Activated CD4-positive, alpha-beta T cell treated with anti-CD3 and anti-CD28 coated beads for 36 hours (primary cell): ENCODE measurements at places on chromosomes 5 and 9. TPM values are rescaled to one million over a fixed set of nuclear protein-coding genes. Genes with fewer than 3 reads are reported as not detected.

- no peak for DNase-seq
Observed at GRCh38 chr5:65483546-65484346, 2.0 kb upstream of the ADAMTS6 start.

- no peak for DNase-seq
Observed at GRCh38 chr5:36300191-36300926, 1.3 kb downstream of the RANBP3L start.

GRCh38 chr5:103561685-103562452 lies 720 bp downstream of the NUDT12 start:
- peak; percentile 17 for DNase-seq

DNA sequence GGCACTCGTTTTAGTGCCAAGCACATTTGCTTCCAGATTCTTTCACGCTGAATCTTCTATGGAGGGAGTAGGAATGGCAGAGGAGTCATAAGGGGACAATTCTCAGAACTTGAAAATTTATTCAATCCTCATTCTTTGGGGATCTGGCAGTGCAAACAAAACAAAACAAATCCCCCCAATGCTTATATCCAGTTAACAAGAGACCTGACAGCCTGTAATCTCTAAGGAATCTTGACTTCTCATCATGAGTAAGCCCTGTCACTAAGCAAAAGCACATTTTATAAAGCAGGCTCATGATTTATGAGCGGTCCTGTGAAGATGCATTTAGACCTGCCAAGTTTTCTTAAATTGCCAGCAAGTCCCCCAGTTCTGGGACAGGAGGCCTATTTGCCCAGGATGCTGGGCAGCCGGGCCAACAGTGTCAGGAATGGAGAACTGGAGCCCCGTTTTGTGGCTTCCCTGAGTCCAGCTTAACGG lies 513.9 kb downstream of the CTNND2 start:
- DNase-seq: no peak

Gene PCDHB7
- not detected for total RNA-seq

GRCh38 chr9:135830496-135830895 lies 76.8 kb downstream of the CAMSAP1 start:
- DNase-seq: no peak

DNA sequence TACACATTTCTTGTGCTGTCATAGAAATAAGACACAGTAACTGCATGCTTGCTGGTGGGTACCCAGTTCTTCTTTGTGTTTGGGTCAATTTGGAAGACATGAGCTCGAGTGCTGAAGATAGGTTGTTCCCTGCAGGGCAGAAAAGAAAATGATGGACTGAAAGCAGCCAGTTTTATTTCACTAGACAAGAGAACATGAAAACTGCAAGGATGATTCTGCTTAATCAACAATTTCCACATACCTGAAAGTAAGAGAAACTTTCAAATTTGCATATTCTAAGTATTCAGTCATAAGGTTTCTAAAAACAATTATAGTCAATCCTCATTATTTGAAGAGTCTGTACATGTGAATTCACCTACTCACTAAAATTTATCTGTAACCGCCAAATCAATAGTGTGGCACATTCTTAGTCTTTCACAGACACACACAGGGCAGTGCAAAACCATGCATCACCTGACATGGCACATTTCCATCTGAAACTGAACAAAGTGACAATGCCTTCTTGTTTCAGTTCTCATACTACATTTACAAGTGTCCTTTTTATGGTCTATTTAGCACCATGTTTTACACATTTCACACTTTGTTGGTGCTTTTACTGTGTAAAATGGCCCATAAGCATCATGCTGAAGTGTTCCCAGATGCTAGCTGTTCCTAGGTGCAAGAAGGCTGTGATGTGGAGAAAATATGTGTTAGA lies 56.9 kb downstream of the HOMER1 start:
- no peak for DNase-seq

GRCh38 chr5:110297152-110297670 lies 429.3 kb downstream of the TMEM232 start:
- no peak for DNase-seq

- DNase-seq: no peak
Observed at GRCh38 chr9:122572456-122572855, 10.7 kb downstream of the OR1L8 start.

- peak; percentile 64 for DNase-seq
Observed at GRCh38 chr9:4077499-4078102, 222.3 kb downstream of the GLIS3 start.

DNA sequence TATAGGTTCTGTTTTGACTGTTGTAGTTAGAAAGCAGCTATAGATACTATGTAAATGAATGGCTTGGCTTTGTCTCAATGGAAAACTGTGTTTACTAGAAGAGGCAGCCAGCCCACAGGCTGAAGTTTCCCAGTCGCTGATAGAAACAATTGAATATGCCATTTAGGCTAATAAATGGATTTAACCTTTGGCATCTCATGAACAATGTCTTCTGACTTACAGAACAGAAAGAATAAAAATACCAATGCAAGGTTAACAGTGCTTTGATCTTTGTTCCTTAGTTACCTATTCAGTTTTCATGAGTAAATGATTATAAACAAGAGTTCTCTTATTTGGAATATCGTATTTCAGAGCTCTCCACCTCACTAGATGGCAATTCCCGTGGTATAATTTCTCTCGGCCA lies 120.6 kb downstream of the PAM start:
- no peak for DNase-seq

DNA sequence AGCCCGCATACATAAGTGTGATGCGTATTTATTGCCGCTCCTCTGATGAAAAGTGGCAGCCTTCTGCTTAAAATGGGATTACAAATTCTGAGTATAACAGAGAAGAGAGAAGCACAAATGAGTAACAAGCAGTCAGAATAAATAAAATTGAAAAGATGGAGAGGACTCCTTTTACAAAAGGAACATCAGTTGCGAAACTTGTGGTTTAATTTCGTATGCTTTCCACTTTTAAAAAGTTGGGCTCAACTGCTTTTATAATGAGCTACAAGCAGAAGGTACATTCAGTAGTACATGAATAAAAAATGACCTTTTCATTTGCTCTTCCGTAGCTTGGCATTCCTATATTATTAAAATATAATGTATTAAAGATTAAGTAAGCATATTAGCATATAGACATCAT lies 320.0 kb downstream of the FBXL17 start:
- DNase-seq: no peak

Gene ANAPC2
- total RNA-seq: 30.8 TPM

Gene TMEM215
- total RNA-seq: not detected

Gene MFAP3
- total RNA-seq: 13.5 TPM

DNA sequence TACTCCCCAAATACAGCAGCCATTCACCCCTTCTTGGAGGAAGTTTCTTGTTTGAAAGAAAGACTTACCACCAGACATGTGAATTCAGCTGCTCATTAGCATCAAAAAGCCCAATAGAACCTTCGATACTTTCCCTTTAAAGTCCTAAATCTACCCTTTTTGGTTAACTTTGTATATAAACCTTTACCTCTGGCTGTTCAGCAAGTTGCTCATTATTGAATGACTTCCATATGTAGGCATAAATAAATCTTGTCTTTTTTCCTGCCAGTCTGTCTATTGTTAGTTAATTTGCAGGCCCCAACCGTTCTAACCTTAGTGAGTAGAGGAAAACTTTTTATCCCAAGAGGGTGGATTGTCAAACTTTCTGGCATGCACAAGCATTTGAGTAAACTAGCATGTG lies 27.9 kb upstream of the FBXL17 start:
- DNase-seq: no peak

GRCh38 chr5:128074953-128075352 lies 8.6 kb upstream of the SLC12A2 start:
- DNase-seq: no peak
